ENCODE measurements at places on chromosomes 16 and 17. TPM values are rescaled to one million over a fixed set of nuclear protein-coding genes. Genes with fewer than 3 reads are reported as not detected.
A peak's percentile ranks its signal among the peaks of the same experiment; 100 is the strongest.

NUDT7 gene
- 2.8 TPM for total RNA-seq

GRCh38 chr16:56682703-56683397, 580 bp downstream of the MT1X start:
- no peak for DNase-seq
- H3K36me3 ChIP-seq, result no peaks in the 10 kb centered on the region
- peak overlapping the region; percentile 52 for H3K4me3 ChIP-seq
- no peaks in the 10 kb centered on the region for H3K27me3 ChIP-seq

- no peaks in the 10 kb centered on the region for H3K4me1 ChIP-seq
- DNase-seq, result no peak
- no peak overlapping the region for H3K27ac ChIP-seq
- no peaks in the 10 kb centered on the region for H3K27me3 ChIP-seq
These were observed 10.6 kb downstream of the PRPSAP1 start for GRCh38 chr17:76343106-76343505.

OTOP3 gene
- 0.43 TPM for total RNA-seq

GRCh38 chr17:50439008-50439407, 13.0 kb downstream of the ACSF2 start:
- no peak for DNase-seq
- no peak overlapping the region for H3K4me3 ChIP-seq
- H3K27ac ChIP-seq, result no peak overlapping the region
- H3K4me1 ChIP-seq, result peaks cover 29% of the 10 kb centered on the region
- no peaks in the 10 kb centered on the region for H3K36me3 ChIP-seq

GRCh38 chr17:61285526-61286320, 113.9 kb upstream of the TBX2 start:
- H3K4me3 ChIP-seq, result no peak overlapping the region
- no peaks in the 10 kb centered on the region for H3K36me3 ChIP-seq
- no peak for DNase-seq
- H3K27me3 ChIP-seq, result no peaks in the 10 kb centered on the region

CNTNAP1 gene
- 3.1 TPM for total RNA-seq

DNA sequence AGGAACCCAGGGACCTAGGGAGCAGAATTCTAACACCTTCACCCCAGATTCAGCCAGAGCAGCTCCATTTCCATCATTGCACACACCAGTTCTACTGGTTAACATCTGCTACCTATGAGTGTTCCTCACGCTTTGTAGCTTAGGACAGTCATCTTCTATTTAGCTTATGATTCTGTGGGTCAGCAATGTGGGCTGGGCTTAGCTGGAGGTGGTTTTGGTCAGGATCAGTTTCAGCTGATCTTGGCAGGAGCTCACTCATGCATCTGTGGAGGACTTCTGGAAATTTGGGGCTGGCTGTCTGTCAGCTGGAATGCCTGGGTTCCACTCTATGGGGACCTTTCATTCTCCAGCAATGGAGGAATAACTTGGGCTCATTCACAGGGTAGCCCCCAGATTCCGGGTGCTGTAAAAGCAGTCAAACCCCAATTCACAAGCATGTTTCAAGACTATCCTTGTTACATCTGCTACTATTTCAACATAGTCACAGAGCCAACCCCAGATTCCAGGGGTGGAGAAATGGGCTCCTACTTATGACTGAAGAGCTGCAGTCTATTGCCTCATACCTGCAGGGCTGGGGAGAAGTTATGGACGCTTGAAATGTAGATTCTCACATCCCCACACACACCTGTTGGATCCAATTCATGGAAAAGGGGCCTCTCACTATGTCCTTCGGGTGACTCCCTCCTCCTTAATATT, 3.4 kb upstream of the HP start:
- no peaks in the 10 kb centered on the region for H3K4me1 ChIP-seq
- no peaks in the 10 kb centered on the region for H3K36me3 ChIP-seq

TEKT1 gene
- total RNA-seq, result not detected

DPEP3 gene
- total RNA-seq, result not detected

MYH2 gene
- total RNA-seq, result not detected

- no peaks in the 10 kb centered on the region for H3K27me3 ChIP-seq
- peaks cover 46% of the 10 kb centered on the region for H3K36me3 ChIP-seq
- H3K4me3 ChIP-seq, result no peak overlapping the region
- DNase-seq, result peak; percentile 84
These were observed 9.6 kb downstream of the CTRB1 start for GRCh38 chr16:75228143-75228976.

- peak; percentile 95 for DNase-seq
- no peak overlapping the region for H3K4me3 ChIP-seq
- peaks cover 33% of the 10 kb centered on the region for H3K4me1 ChIP-seq
- no peaks in the 10 kb centered on the region for H3K27me3 ChIP-seq
- peak overlapping the region; percentile 61 for H3K27ac ChIP-seq
These were observed 7.6 kb downstream of the SNN start for GRCh38 chr16:11675561-11676511.

DNA sequence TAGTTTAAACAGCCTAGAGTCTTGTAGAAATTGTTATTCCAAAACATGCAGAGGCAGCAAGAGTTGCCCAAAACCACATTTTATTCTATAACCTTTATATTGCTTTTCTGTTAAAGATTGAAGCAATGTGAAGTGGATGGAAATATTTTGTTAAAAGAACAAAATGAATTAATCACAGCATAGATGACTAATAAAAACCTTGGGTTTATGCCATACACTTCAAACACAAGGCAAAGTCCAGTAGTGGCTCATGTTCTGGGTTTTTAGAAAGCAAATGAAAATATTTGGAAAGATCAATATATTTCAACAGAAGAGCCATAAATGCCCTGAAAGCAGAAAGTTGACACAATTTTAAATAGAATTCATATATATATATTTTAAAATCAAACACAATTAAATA, 36.7 kb upstream of the ULK2 start:
- no peaks in the 10 kb centered on the region for H3K4me1 ChIP-seq
- no peak overlapping the region for H3K4me3 ChIP-seq
- DNase-seq, result no peak
- no peak overlapping the region for H3K27ac ChIP-seq

DNA sequence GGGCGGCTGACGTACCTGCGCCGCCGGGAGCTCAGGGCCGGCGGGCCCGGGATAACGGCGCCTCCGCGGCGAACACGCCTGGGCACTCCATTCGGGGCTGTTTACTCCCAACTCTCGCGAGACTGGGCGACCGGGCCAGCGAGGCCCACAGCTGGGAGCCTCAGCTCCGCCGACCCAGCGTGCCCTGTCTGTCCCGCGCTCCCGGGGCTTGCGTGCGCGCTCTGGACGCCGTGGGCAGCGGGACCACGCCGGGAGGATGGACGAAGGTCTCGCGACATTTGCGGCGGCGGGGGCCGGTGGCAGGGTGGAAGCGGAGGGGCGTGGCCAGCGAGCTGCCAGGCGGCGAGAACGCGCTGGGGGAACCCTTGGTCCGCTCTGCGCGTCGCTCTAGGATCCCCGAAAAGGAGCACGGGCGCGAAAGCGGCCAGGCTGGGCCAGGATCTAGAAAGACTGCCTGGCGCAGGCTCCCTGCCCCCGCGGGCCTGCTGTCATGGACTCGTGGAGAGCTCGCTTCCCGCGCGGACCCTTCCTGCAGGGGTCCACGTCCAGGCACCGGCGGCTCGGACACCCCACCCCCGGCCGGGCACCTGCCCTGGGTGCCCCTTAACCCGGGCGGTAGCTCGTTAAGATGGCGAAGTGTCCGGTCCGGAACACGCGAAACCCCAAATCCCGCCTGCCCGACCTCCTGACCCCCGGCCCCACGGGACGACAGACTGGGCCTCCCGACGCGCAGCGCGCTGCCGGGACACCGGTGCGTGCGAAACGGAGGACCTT, at the start of gene MBTPS1:
MBTPS1 (minus strand) TSS at position 223 of the 774 bp plus-strand sequence. CDS start 15,159 bp downstream, outside the sequence.
- DNase-seq, result peak; percentile 98
- peaks cover 14% of the 10 kb centered on the region for H3K4me1 ChIP-seq
- H3K36me3 ChIP-seq, result no peaks in the 10 kb centered on the region
- H3K4me3 ChIP-seq, result peak within 1 kb of the TSS; percentile 88

- no peaks in the 10 kb centered on the region for H3K36me3 ChIP-seq
- no peak for DNase-seq
- H3K4me1 ChIP-seq, result peaks cover 3% of the 10 kb centered on the region
- H3K27ac ChIP-seq, result no peak overlapping the region
- no peaks in the 10 kb centered on the region for H3K27me3 ChIP-seq
These were observed 2.0 kb upstream of the SLC6A4 start for GRCh38 chr17:30237296-30238002.

- no peak overlapping the region for H3K4me3 ChIP-seq
- H3K27ac ChIP-seq, result no peak overlapping the region
- no peaks in the 10 kb centered on the region for H3K36me3 ChIP-seq
- DNase-seq, result no peak
These were observed 26.1 kb upstream of the CBFA2T3 start for GRCh38 chr16:89002851-89003830.

GRCh38 chr16:85417156-85417860, 195.8 kb upstream of the GSE1 start:
- no peak overlapping the region for H3K4me3 ChIP-seq
- H3K27ac ChIP-seq, result no peak overlapping the region
- no peaks in the 10 kb centered on the region for H3K27me3 ChIP-seq
- H3K4me1 ChIP-seq, result peaks cover 9% of the 10 kb centered on the region

GRCh38 chr16:85370881-85371651, 242.1 kb upstream of the GSE1 start:
- H3K36me3 ChIP-seq, result no peaks in the 10 kb centered on the region
- no peak overlapping the region for H3K27ac ChIP-seq
- no peak overlapping the region for H3K4me3 ChIP-seq
- no peaks in the 10 kb centered on the region for H3K27me3 ChIP-seq

DNA sequence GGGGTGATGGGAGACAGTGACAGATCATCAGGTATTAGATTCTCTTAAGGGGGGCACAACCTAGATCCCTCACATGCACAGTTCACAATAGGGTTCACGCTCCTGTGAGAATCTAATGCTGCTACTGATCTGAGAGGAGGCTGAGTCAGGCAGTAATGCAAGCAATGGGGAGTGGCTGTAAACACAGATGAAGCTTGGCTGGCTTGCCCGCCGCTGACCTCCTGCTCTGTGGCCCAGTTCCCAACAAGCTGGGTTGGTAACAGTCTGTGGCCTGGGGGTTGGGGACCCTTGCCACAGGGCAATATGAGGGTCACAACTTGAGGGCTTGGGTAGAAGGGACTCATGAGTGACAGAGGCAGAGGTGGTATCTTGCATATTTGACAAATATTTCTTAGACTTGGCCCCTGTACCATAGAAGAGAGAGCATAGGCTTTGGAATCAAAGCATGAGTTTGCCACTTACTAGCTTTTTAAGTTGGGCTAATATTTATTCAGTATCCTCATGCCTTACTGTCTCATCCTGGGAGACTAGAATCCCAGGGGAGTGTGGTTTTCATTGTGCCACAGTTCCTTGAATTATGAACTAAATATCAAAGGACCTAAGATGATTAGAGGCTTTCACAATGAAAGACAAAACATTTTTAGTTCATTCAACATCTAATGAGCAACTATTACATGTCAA, 133.4 kb downstream of the SPACA3 start:
- H3K4me3 ChIP-seq, result no peak overlapping the region
- no peaks in the 10 kb centered on the region for H3K36me3 ChIP-seq
- no peaks in the 10 kb centered on the region for H3K4me1 ChIP-seq
- DNase-seq, result no peak

C16orf89 gene
- total RNA-seq, result 1.1 TPM

DNA sequence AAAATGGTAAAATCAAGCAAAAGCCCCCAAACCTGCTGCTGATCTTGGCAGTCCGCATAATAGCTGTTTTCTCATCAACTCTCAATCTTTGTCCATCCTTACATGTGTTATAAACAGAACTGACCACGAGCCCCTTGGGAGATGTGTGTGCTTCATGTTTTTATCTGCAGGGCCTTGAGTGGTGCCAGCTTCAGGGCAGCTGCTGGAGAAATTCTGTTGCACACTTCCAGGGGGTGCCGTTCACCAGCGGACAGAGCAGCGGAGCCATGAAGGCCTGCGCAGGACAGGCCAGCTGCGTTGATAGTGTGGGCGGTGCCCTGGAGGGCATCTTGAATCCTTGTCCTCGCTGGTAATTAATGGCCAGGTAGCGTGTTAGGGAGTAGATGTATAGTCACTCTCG, 20.1 kb downstream of the MPRIP start:
- no peak overlapping the region for H3K27ac ChIP-seq
- no peak overlapping the region for H3K4me3 ChIP-seq
- peaks cover 21% of the 10 kb centered on the region for H3K4me1 ChIP-seq
- no peaks in the 10 kb centered on the region for H3K27me3 ChIP-seq

DNA sequence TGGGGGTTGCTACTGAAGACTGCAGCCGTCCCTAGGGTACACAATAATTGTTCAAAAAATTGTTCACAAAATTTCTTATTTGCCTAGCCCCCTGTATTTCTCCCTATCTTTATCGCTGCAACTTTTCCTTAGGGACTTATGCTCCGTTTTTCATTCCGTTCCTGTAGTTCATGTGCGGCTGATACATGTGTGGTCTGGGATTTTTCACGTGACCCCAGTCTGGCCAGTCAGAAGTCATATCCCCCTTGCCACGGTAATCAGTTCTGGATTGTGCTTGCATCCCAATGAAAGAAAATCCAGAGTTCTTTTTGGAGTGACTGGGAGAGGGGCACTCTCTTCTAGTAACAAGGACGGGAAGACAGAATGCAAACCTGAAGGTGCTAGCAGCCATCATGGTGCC, 610.7 kb upstream of the C16orf82 start:
- H3K36me3 ChIP-seq, result no peaks in the 10 kb centered on the region
- H3K27ac ChIP-seq, result no peak overlapping the region
- no peaks in the 10 kb centered on the region for H3K4me1 ChIP-seq
- H3K4me3 ChIP-seq, result no peak overlapping the region

CISD3 gene
- 33.4 TPM for total RNA-seq

DNA sequence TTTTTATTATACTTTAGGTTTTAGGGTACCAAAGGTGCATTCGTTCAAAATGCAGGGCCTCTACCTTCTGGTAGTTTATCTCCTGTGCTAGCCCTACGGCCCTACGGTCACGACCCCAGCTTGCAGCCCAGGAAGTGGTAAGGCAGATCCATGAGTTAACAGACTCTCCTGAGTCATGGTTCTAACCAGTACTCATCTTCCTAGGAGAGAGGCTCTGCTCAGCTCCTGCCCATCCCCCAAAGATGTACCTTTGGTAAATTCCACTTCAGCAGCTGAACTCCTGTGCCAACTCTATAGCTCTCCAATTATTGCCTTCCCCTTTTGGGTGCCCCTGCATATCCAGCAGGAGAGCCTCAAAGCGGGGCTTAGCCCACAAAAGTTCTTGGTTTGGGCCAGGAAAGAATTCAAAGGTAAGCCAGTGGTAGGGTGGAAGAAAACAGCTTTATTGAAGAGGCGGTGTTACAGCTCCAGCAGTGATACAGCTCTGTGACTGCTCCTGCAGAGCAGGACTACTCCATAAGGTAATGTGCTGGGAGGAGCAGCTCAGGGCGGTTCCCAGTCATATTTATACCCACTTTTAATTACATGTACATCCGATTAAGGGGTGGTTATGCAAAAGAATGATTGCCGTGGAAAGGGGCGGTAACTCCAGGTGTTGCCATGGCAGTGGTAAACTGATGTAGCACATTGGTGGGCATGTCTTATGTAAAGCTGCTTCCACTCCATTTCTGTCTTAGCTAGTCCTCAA, 241.4 kb downstream of the PMP22 start:
- H3K4me3 ChIP-seq, result no peak overlapping the region
- no peaks in the 10 kb centered on the region for H3K4me1 ChIP-seq
- no peak overlapping the region for H3K27ac ChIP-seq

EVI2B gene
- 10.7 TPM for total RNA-seq

All from pancreas (tissue), 10 donors.